T-helper 2 cell (primary cell): ENCODE measurements at places on chromosomes 1 and 21.

GRCh38 chr1:179549368-179549700 lies 26.4 kb downstream of the NPHS2 start:
- no peak for DNase-seq

DNA sequence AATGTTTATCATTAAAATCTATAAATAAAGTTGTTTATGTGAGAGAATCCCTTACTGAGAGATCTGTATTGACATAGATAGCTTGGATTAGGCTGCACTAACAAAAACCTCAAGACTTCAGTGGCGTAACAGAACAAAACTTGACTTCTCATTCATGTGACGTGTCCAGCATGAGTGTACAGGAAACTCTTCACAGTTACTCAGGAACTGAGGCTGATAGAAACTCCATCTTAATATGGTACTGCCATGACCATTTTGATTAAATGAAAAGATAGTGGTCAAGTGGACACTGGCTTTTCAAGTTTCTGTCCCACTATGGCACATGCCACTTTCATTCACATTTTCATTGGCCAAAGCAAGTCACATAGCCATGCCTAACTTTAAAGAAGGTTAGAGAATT lies 3.7 kb downstream of the ST3GAL3 start:
- no peak for DNase-seq

GRCh38 chr1:62765981-62766380 lies 18.0 kb upstream of the ATG4C start:
- DNase-seq = no peak

- DNase-seq = no peak
Observed at GRCh38 chr1:245657371-245657770, 502.6 kb downstream of the KIF26B start.

- no peak for DNase-seq
Observed at GRCh38 chr21:36218691-36219090, 62.1 kb downstream of the DOP1B start.

- DNase-seq = no peak
Observed at GRCh38 chr1:38569932-38570656, 289.5 kb downstream of the RRAGC start.

- DNase-seq = no peak
Observed at GRCh38 chr1:2542246-2542915, 12.3 kb upstream of the HES5 start.

DNA sequence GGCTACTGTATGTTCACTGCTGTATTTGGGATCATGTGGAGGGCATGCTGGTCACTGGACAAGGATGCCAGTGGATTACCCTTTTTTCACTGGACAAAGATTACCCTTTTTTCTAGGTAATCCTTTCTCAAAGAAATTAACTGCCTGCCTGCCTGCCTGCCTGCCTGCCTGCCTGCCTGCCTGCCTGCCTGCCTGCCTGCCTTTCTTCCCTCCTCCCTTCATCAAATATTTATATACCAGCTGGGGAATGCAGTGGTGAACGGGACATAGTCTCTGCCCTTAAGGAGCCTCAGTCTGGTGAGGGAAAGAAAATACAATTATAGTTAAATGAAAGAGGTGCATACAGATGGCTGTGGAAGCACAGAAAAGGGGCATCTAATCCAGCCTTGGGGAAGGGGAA lies 85.0 kb downstream of the PGM1 start:
- DNase-seq = no peak

DNA sequence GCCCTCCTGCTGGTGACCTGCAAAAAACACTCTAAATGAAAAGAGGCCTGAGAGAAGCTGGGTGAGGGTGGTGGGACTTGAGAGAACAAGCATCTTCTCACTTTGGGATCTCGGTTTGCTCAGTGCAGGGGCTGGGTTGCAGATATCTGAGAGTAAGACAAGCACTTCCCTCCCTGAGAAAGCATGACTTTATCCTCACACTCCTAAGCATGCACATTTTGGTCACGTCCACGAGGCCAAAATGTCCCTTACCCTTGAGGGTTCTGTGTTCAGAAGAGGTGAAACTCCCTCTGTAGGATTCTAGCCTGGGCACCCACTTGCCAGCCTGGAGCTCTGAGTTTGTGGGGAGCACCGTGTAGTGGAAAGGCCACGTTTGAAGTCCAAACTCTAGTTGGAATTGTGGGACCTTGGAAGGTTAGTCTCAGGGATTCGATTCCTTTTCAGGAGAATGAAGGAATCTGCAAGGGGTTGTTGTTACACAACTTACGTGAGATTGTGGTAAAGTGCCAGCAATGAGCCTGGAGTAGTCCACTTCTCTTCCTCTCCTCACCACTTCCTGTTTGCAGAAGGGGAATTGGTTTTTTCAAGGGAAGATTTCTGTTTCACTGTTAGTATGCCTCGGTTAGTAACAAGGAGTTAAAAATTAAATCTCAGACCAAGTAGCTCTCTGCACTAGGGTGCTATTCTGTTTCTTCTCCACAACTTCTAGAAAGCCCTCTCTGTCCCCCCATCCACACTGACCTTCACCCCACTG lies 3.0 kb downstream of the FCAMR start:
- peak; percentile 52 for DNase-seq

DNA sequence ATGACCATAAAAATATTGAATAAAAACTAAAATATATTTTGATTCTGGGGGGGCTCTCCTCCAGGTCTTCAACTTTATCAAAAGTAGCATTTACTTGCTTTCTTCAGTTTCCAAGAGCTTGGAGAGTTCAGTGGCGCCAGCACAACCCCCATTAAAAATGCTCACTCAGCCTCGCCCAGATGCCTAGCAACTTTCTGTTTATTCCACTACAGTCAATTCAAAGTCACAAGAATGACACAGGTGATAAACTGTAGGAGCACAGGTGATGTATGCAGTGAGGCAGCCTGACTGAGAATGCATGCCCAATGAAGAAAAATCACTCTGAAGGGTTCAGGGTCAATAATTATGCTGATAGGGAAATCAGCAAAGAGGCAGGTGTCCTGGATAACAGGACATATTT lies 159.4 kb upstream of the ATP1B1 start:
- no peak for DNase-seq

- no peak for DNase-seq
Observed at GRCh38 chr1:235659186-235659771, 9.7 kb upstream of the GNG4 start.

DNA sequence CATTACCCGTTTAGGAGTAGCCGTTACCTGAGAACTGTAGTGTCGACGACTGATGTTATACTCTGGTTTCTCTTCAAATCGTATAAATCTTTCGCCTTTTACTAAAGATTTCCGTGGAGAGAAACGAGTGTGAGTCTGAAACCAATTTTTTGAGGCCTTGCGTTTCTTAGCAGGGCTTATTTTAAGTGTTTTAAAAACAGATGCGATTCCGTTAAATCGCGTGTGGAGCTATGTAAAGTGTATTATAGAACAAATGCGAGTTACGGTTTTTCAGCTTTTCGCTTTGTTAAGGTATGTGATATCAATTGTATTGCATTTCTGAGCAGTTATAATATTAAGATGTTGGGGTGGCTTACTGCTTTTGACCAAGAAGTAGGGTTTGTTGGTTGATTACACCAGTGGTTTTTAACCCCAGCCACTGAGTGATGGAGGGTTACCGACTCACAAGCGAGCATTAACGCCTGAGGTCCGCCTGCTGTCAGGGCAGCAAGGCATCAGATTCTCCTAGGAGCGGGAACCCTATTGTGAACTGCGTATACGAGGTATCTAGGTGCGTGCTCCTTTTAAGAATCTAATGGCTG lies 18.0 kb downstream of the KIAA2013 start:
- DNase-seq = peak; percentile 90

DNA sequence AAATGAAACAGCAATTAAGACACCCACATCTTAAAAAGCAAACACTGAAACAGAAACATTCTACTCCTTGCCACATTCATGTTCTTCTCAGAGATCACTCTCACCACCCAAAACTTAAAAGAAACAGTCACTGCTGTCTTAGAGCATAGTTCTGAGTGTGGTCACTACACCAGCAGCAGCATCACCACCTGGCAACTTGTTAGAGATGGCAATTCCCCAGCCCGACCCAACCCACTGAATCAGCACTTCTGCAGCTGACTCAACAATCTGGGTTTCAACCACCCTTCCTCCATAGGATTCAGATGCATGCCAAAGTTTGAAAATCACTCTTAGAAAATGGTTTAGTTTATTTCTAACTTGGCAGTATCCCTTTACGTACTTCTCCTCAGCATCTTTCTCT lies 126.1 kb downstream of the CDC42BPA start:
- DNase-seq = no peak

GRCh38 chr1:172398970-172399755 lies 21.3 kb upstream of the C1orf105 start:
- DNase-seq = peak; percentile 79

DNA sequence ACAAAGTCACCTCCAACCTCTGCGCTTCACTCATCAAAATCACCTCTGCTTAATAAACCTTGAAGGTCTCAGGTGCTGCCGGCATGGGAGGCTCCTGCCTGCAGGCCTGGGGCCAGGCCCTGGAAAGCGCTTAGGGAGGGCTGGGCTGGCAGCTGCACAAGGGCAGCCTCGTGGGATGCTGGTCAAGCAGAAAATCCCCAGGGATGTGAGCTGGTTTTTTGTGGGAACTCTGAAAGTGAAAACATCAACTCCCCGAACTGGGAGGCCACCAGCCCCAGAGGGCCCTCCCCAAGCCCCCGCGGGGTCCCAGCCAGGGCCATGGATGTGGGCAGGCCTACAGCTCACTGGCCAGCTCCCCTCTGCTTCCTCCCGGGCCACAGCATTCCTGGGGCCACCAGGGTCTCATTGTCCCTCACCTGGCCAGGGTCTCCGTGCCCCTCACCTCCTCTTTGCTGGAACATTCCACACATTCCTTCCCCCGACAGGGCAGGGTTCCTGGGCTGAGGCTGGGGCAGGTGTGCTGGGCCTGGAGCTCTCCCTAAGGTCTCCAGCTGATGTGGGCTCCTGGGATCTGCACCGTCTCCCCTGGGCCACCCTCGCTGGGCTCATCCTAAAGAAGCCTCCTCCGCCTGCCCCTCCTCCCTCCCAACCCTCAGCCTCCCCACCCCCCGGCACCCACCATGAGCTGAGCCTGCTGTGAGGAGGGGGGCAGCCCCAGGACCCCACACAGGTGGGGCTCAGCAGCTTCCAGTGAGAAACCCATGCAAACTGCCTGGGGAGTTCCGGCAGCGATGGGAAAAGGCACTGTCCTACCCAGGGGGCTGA lies 36.0 kb upstream of the POFUT2 start:
- DNase-seq = no peak

DNA sequence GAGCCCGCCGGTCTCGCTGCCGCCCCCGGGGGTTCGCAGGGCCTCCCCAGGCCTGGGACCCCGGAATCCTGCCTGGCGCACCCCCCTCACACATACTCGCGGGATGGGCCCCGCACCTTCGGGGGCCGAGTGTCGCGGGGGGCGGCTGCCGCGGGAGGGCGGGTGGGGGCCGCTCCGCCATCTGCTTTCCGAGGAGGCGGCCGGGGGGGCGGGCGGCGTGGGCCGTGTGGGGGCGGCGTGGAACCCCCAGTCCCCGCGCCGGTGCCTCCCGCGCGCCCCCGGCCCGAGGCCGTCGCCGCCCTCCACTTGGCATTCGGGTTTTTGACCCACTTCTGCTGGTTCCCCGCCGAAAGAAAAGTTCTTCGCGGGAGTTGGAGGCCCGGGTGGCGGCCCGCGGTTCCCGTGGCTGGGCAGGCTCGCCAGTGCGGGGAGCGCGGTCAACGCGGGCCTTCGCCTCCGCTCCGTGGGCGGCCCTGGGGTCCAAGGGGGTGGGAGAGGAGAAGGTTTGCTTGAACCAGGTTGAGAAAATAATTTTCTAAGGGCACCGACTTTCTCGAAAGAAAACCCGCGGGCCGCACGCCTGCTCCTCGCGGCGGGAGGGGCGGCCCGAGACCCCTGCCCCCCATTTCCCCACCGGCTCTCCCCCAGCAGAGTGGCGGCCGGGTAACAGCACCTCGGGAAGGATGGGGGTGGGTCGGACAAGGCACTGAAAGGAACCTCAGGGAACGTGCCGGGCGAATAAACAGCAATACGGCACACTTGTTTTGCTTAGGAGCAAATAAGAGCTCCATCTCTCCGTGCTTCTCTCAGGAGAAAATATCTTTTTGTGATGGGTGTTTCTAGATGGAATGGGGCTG lies 1.6 kb downstream of the PHF13 start:
- DNase-seq = no peak

GRCh38 chr1:164641353-164641730 lies 82.4 kb downstream of the PBX1 start:
- DNase-seq = no peak
